ENCODE measurements at places on chromosomes 3 and 15. TPM values are rescaled to one million over a fixed set of nuclear protein-coding genes. Genes with fewer than 3 reads are reported as not detected.
A peak's percentile ranks its signal among the peaks of the same experiment; 100 is the strongest.

DNA sequence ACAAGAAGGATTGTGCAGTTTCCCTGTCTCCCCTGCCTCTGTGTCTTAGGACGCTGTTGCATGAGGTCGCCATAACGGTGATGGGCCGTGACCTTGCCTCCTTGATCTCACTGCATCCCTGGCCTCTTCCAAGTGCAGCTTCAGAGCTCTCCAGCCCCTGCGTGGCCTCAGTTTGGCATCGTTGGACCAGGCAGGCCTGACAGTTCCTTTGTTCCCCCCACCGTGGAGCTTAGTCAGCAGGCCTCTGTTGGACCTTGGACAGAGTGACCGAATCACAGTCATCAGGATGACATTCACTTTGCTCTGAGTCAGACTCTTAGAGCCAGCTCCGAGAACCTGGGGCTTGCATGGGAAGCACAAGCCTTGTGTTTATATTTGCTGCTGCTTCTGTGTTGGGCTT lies 139.4 kb downstream of the OPA1 start:
- H3K27me3 ChIP-seq, result peaks cover 5% of the 10 kb centered on the region
- H3K36me3 ChIP-seq, result no peaks in the 10 kb centered on the region
- no peak for DNase-seq
- no peak overlapping the region for H3K27ac ChIP-seq

GRCh38 chr3:51662456-51662855 lies 8.6 kb upstream of the TEX264 start:
- no peak overlapping the region for H3K27ac ChIP-seq
- H3K36me3 ChIP-seq, result no peaks in the 10 kb centered on the region
- H3K4me3 ChIP-seq, result no peak overlapping the region

DNA sequence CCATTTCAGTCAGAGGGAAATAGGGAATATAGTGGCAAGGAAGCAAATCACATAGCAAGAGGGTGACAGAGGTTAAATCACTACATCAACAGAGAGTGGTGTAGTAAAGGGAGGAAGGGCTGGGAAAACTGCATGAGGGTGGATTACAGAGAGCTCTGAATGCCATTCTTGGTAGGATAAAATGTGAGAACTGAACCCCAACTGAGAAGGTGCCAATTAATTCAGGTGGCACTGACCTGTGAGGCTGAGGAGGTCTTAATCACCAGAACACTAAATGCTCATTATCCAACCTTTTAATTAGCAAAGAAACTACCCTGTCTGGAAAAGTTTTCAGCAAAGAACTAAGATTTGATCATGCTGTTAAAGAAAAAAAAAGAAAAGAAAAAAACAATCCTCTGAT lies 202.7 kb downstream of the LRRN1 start:
- H3K27ac ChIP-seq, result peak overlapping the region; percentile 60
- H3K4me3 ChIP-seq, result peak overlapping the region; percentile 39
- peaks cover 6% of the 10 kb centered on the region for H3K27me3 ChIP-seq
- H3K36me3 ChIP-seq, result peaks cover 4% of the 10 kb centered on the region

DNA sequence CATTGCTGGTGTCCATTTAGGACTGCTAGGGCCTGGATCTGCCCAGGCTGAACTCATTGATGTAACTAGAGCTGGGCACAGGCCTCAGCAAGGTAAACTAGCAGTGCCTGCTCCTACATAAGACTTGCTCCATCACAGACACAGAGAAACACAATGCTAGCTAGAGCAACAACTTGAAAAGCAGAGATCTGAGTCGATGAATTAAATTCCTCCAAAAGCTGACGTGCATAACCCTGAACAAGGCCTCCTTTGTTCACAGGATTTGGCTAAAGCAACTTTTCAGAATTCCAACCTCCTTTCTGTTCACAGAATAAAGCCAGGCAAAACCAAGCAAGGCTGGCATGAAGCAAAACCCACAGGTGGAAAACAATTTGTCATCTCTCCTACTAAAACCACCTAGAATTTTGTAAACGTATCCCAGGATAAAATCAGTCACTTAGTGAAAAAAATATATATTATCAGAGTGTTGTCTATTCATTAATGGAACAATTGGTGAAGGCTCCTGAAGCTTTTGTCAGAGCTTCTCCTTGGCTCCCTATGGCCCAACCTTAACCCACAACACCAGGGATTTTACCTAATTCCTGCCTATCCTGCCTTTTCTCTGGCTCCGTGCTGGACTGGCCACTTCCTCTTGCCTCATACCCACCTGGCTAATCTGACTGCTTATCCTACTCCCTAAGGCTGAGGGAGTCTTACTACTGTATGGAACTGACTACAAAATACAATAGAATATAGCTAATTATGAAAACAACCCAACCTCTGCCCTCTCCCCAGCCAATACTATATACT lies 39.9 kb downstream of the PLCH1 start:
- no peak overlapping the region for H3K27ac ChIP-seq
- H3K4me3 ChIP-seq, result no peak overlapping the region
- DNase-seq, result no peak
- H3K36me3 ChIP-seq, result no peaks in the 10 kb centered on the region
- H3K4me1 ChIP-seq, result no peaks in the 10 kb centered on the region
- H3K27me3 ChIP-seq, result no peaks in the 10 kb centered on the region

DNA sequence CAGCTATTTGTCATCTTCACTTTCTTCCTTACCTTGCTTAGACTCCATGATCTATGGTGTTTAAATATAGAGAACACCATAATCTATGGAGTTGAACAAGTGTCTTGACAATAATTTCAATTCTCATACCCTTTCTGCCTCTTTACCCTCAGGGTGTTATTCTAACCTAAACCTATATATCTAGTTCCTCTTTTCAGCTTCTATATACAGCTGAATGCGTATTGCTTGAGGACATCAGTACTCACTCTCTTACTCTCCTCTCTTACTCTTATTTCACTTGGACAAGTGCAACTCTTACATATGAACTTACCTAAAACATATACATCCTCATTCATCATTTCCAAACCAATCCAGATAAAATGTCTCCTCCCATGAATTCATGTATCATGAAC lies 187.1 kb downstream of the RAP2B start:
- H3K27ac ChIP-seq, result no peak overlapping the region
- DNase-seq, result no peak
- no peak overlapping the region for H3K4me3 ChIP-seq
- H3K4me1 ChIP-seq, result no peaks in the 10 kb centered on the region
- H3K36me3 ChIP-seq, result no peaks in the 10 kb centered on the region

Gene CLDN16
- total RNA-seq, result not detected

All from glutamatergic neuron (in vitro differentiated cells).